GM13977 (cell line): ENCODE measurements at places on chromosomes 2 and 18.

DNA sequence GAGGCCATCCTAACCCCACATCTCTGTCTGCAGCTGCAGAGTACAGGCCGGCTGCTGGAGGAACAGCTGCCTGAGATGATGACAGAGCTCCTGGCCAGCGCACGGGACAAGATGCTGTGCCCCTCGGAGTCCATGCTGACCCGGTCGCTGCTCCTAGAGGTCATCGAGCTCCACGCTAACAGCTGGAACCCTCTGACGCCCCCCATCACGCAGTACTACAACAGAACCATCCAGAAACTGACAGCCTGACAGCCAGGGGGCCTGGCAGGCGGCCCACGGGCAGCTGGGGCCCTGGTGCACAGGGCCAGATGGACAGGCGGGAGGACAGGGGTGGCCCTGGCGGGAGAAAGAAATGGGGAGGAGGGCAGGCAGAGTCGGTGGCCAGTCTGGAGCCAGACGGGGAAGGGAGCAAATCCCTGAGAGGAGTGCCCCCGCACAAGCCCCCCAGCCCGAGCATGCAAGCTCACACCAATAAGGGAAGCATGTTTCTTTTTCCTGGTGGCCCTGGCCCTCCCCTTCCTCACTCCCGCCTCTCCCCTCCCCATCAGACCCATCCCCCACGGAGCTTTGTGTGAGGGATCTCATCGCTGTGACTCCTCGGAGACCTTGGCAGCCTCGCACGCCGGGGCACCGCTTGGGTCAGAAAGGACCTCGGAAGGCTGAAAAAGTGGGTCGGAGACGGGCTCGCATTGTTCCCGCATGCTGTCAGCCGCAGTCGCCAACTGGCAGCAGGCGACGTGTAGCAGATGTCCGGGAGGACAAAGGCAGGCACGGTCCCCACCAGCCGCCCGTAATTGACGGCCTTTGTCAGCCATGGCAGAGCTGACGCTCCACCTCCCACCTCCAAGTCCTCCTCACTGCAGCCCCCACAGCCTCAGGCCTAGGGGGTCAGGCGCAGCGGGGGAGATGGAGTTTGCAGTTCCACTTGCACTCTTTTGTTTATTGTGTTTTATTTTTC is 91.2 kb downstream of the SMAD7 start:
- no peak for DNase-seq

GRCh38 chr2:191481305-191482070 is 196.4 kb upstream of the NABP1 start:
- DNase-seq: no peak

DNA sequence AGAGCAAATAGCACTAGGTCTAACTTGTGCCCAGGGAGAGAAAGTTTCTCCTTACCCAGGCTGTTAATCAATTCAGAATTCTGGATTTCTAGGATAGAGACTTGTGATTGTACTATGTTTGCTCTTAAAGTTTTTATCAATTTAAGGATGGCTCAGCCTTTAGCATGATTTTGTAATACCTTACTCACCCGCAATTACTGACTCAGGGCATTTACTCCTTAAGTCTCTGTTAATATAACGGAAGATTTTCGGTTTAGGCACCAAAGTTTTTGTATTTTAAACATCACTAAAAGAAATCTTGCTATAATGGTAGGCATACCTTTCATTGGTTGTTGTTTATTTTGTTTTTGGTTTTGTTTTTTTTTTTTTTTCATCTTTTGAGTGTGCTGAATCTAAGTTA is 358.2 kb downstream of the RBM43 start:
- DNase-seq: no peak

- peak; percentile 74 for DNase-seq
Observed at GRCh38 chr2:10412380-10412779, 35.7 kb downstream of the ODC1 start.

DNA sequence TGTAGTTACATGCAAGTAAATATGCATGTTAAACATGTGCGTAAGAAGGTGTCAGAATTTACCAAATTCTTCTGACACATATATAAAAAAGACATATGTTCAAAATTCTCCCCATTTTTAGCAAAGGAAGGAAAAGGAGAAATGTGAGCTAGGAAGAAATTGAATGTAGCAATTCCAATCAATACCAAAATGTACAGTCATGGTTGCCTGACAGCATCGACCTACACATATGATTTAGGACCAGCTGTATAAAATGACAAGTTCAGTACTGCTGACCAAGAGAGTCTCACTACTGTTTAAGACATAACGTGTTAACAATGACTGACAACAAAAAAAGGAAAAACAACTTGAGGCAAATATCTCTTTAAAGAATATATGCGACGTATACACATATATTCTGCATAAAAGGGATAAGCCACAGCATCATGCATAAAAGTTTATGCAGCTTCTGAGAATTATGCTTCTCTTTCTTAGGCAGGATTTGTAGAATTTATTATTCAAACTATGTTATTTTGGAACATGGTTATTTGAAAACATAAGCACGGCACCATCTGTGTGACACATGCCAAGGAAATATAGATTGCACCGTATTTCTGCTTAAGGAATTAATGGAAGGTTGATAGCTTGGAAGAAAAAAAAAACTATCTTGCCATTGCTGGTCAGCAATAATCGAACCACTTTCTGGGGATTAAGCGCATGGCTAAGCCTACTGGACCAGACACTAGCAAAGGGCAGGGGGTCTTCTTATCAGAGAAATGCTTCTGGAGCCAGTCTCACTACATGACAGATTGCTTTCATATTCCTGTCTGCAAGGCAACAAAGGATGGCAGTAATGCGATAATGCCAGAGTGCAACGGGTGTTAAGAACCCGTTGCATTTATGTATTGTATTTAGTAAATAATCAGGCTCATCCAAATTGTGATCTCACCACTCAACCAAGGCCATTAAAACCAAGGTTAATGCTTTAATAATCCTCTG is 154.0 kb downstream of the WDPCP start:
- DNase-seq: no peak

DNA sequence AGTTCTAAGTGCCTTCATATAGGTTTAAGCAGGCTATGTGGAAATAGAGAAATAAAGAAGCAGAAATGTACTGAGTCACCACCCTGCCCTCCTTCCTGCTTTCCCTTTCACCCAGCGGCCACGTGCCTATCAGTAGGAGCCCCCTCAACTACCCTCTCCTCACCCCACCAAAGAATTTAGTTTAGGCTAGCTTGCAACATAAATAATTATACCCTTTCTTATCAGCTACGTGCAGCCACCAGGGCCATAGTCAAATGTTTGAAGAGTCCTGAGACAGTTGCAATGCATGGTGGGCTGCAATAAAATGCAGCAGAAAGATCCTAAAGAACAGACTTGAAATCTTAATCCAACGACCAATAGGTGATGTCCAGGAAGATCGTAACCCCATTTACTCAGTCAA is 101.2 kb downstream of the RTP5 start:
- DNase-seq: no peak
